DMS153 (cell line): ENCODE measurements at places on chromosomes 11 and 22.

GRCh38 chr11:83785942-83786341 is 499.8 kb upstream of the CCDC90B start:
- no peak for DNase-seq

DNA sequence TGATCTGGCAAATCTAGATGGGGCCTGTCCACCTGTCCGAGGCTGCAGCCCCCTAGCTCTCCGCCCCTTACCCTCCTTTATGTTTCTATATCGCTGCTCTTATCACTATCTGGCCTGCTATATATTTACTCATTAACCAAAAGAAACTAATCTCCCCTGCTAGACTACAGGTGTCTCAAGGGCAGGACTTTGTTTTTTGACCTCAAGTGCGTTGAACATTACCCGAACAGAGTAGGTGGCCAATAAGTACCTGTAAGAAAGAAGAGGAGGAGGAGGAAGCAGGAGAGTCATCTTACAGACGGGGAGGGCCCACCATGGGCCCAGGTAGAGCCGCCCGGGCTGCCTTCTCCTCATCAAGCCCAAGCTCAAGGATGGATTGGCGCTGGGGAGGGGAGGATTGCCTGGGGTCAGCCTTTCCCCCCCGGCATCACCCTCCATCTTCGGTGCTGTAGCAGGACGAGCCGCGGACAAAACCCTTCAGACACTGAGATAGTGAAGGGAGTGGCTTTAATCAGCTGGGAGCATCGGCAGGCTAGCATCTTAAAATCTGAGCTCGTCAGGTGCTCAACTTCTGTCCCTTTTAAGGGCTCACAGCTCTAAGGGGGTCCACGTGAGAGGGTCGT is 1.2 kb upstream of the P2RY6 start:
- no peak for DNase-seq

DNA sequence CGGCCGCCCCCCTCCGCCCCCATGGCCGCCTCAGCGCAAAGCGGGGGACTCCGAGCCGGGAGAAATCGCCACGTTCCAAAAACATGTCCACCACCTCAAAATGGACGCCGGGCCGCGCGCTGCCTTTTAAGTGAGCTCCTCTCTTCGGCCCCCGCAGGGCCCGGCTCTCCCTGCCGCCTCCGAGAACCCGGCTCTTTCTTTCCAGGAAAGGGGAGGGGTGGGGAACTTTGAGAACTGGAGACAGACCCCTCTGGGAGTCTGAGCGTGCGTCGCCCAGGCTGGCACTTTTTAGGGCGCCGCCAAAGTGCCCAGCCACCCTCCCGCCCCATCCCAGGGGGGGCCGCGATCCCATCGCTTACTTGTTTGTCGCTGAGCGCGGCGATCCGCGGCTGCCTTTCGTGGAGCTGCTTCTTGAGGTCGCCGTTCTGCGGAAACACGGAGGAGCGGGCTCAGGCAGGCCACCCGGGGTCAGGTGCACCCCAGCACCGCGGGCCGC is 1.6 kb downstream of the PHF21B start:
- no peak for DNase-seq

DNA sequence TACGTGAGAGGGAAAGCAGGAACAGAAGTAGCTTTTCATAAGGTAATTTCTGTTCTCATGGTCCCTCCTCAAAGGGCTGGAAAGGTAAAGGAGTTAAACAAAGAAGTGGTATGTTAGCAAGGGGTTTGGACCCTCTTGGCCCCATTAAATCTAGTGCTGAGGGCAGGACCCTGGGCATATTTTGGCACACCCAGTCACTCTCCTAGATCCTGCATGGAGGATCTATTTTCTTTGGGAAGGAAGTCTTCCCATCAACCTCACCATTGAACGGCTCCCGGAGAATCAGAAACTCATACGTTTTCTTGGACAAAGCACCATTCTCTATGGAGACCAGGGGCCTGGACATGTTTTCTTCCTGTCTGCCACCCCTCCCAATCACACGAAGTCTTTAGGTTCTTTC is 11.7 kb downstream of the TMEM216 start:
- DNase-seq, result no peak

- no peak for DNase-seq
Observed at GRCh38 chr11:111512296-111513239, at the start of gene BTG4. BTG4 (minus strand) TSS chr11:111512386; CDS start chr11:111498776, 13,610 bp downstream.

- no peak for DNase-seq
Observed at GRCh38 chr22:22946131-22946530, 58.5 kb downstream of the IGLL5 start.

- no peak for DNase-seq
Observed at GRCh38 chr11:61962213-61963015, 5.0 kb downstream of the FTH1 start.

DNA sequence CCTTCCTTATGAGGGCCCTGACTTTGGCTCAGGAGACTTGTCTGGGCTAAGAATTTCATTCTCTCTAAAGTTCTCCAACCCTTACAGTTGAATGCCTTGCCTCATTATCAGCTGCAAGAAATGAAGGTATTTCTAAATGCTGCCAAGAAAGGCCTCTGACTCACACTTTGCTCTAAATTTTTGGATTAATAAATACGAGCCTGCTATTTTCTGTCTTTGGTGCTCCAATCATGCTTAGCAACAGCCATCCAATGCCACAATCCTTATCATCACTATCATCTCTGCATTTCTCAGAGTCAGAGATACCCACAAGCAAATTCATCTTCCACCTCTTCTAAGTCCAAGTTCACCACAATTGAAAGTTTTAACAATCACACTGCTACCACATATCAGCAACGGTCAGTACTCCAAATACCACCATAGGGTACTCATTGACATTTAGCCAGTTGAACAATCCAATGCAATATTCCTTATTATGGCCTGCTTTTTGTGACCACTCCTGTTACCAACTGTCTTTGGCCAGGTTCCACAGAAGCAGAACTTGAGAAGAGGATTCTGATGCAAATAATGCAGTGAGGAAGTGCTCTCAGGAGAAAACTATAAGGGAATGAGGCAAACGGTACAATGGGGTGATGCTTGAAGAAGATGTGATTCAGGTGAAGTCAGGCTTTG is 5.7 kb downstream of the PATE2 start:
- no peak for DNase-seq

DNA sequence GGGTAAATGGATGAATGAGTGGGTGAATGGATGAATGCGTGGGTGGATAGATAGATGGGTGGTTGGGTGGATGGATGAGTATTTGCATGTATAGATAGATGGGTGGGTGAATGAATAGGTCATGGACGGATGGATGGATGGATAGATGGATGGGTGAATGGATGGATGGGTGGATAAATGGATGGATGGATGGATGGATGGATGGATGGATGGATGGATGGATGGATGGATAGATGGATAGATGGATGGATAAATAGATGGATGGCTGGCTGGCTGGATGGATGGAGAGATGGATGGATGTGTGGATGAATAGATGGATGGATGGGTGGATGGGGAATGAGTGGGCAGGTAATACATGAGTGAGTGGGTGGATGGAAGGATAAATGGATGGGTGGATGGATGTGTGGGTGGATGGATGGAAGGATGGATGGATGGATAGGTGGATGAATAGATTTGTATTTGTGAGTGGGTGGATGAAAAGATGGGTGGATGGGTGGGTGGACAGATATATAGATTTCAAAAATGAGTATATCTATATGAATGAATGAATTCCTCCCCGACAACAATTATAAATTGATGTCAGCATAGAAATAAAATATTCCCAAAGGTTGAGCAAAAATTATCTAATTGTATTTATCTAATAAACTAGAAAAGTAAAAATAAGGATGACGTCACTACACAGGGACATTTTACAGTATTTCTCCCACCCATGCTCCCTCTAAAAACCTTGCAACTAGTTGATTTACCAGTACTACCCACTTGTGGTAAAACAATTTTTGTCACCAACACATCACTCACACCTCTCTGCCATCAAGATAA is 563 bp upstream of the CRTAM start:
- DNase-seq, result no peak

- DNase-seq, result no peak
Observed at GRCh38 chr11:117195761-117196160, 3.4 kb upstream of the TAGLN start.

DNA sequence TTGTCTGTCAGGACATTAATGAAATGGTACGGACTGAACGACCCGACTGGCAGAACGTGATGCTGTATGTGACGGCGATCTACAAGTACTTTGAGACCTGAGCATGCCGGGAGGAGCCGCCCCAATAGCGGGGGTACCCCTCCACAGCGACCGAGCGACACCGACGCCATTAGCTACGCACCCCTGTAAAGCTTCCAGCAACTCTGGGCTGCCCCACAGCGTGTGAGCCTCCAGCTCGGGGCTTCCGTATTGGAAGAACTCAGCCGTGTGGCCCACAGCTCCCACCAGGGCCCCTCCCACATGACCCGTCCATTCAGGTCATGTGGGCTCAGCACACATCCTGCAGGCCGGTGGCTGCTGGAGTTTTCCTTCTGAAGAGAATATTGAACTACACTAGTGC is 12.9 kb upstream of the ADORA2A start:
- no peak for DNase-seq

DNA sequence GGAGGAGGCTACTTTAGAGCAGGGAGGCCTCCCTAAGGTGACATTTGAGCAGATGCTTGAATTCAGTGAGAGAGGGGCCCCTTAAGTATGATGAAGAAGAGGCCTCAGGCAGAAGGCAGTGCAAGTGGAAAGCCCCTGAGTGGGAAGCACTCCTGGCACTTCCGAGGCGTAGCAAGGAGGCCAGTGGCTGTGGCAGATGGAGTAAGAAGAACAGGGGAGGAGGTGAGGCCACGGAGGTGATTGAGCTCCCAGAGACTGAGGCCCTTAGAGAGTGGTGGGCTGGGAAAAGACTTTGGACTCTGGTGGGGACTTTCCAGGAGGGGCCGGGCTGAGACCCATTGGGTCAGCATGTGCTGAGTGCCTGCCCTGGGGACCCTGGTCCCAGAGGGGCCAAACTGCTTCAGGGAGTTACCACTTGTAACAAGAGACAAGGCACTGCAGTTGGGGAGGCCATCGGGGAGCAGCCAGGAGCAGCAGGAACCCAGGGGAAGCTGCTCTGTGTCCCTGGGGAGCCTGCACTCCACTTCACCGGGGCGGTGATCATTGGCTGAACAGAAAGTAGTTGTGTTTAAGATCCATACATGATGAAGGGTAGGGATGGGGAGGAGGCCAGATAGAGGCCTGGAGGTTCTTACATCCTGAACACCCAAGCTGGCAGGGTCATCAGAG is 2.5 kb upstream of the CENPM start:
- no peak for DNase-seq

DNA sequence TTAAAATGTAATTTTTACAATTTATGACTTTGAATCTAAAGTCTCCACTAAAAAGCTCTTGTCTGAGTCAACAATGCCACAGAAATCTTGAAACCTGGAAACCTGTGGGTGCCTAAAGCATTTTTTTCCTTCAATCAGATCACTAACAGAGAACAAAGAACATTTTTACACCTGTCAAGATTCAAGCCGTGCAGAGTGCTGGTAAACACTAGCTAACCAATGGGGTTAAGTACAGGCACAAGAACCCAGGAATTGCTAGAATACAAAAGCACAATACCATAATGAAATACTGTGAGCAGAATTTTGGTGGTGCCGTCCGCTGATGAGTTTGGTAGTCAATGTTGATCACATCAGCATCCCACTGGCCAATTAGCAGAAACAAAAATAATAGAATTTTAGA is 380.3 kb upstream of the PITPNB start:
- no peak for DNase-seq

- DNase-seq, result no peak
Observed at GRCh38 chr11:61679296-61679695, 895 bp upstream of the DAGLA start.

- DNase-seq, result no peak
Observed at GRCh38 chr11:44561964-44562734, 3.3 kb upstream of the CD82 start.

DNA sequence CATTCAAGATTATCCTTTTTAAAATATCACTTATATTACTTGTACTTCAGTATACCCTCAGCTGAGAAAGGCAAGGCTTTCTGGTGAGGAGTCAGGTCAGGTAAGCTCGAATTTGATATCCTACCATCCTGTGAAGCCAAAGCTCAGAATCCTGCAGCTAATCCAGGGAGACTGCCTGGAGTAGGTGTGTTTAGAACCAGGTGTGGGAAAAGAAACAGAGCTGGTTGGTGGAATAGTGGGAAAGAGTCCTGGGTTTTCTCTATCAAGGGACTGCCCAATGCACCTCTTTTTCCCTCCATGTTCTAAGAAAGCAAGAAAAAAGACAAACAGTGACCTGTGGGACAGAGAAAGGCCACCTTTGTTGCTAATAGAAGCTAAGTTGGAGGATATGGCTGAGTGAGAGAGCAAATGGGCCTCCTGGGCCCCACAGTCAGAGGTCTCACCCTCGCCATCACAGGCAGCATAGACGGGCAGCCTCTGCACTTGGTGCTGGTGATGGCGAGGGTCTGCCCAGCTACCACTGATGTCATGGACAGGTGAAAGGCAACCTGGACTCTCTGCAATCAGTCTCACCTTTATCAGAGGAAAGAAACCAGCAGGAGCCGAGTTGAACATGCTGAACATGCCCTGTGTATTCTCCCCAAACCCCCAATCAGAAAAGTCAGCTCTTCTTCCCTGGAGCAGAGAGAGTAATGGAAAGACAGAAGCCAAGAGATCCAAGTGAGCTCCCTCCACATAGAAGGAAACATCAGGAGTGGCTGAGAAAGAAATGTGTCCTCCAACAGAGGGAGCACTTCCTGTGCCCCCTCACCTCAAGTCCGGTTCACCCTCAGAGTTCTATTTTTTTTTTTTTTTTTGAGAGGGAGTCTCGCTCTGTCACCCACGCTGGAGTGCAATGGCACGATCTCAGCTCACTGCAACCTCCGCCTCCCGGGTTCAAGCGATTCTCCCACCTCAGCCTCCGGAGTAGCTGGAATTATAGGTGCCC is 491.3 kb downstream of the BUD13 start:
- DNase-seq, result no peak

DNA sequence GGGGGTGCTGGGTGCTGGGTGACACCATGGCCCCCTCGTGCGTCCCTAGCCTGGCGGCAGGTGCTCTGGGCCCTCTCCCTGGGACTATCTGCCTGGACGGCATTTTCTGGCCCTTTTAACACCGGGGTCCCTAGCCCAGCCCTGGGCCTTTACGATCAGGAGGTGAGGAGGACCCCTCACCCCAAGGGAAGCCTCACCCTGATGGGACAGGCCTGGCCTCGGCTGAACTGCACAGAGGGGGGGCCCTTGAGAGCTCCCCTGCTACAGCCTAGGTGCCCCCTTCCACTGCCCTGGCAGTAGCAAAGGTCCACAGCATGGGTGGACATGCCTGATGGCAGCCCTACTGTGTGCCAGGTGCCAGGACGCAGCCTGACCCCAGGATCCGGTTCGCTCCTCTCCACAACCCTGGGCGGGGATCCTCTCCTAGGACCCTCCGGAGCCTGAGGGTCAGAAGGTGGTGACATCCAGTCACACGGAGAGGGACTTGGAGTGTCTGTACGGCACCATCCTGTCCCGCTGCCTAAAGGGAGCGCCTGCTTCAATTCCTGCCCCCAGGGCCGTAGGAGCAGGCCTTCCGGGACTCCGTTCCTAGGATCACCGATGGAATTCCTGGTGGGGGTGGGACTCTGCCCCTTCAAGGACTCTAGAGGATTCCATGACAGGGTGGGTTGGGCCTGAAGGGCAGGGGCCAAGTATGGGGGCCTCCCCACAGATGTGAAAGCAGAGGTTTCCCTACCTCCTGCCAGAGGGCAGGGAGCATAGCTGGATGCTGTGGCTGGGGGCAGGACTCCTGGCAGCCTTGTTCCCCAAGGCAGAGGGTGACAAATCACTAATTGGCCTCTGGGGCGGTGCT is 33.0 kb upstream of the TH start:
- no peak for DNase-seq
